ENCODE measurements at places on chromosomes 5 and 9.

- DNase-seq, result no peak
Observed at GRCh38 chr9:112065806-112066606, 109.1 kb downstream of the SUSD1 start.

DNA sequence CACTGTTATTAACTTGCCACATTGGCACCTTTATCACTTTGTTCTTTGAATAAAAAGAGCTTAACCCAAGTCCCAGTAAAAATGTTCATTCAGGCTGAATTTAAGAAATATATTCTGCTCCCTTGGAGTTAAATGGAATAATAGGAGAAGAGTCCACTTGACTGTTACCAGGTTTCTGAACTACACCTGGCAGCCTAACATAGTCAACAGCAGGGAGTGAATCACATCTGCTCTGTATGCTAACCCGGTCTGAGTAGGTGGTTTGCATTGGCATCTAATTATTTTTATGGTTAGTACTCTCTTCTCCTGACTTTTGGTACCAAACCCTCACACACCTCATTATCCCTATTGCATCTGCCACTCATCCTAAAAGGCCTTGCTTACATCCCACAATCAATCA is 86.7 kb downstream of the STK32A start:
- no peak for DNase-seq

GRCh38 chr5:91090995-91091394 is 292.1 kb downstream of the ARRDC3 start:
- DNase-seq, result no peak

GRCh38 chr9:116580853-116581252 is 106.3 kb upstream of the TRIM32 start:
- no peak for DNase-seq

DNA sequence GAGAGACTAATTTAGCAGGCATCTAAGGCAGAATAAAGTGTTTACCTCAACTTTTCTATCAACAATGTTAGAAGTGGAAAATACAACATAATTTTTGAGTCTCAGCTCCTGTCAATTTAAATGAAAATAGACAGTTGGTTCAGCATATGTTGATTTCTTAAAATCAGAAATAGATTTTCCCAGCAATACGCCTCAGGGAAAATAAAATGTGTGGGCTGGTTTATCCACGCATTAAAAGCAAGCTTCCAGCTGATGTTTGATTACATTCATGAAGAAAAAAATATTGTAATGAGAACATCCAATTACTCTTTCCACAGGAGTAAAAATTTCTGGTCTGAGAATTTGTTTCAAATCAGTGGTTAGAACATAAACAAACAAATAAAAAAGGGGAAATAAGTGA is 166.3 kb downstream of the PDE4D start:
- no peak for DNase-seq

DNA sequence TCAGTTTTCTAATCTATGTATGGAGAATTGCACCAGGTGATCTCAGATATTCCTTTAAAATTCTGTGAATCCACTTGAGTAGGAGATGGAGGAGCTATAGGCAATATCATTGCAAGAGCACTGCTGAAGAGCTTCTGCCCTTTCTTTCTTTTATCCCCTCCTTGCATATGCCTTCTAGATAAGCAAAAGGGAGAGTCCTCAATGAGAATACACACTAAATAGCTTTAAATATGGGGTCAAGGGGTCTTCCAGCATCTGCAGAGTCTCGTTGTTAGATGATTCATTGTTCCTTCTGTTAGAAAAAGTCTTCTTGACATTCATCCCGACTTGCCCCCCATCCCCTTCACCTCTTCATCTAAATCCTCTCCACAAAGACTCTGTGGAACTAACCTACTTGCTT is 156.1 kb downstream of the PIK3R1 start:
- no peak for DNase-seq

- DNase-seq, result no peak
Observed at GRCh38 chr9:5783982-5784381, 48.9 kb downstream of the ERMP1 start.

DNA sequence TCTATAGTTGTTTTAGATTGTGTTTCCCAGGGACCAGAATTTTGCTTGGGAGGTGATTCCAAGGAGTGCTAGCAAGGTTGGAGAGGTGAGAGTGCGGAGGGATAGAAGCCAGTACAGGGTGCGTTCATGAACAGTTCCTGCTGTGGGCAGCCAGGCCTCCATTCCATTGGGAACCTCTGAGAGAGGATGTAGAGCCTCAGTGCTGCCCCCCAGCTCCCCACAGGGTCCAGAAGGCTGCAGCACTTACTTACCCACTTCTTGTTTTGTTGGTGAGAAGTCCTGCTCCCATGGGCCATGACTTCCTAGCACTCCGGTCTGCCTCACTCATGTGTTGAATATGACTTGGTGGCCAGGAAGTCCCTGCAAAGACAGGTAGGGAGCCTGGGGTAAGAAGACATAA is 128.2 kb upstream of the GAS1 start:
- no peak for DNase-seq

GRCh38 chr9:129989740-129990139 is 53.2 kb downstream of the FNBP1 start:
- no peak for DNase-seq

DNA sequence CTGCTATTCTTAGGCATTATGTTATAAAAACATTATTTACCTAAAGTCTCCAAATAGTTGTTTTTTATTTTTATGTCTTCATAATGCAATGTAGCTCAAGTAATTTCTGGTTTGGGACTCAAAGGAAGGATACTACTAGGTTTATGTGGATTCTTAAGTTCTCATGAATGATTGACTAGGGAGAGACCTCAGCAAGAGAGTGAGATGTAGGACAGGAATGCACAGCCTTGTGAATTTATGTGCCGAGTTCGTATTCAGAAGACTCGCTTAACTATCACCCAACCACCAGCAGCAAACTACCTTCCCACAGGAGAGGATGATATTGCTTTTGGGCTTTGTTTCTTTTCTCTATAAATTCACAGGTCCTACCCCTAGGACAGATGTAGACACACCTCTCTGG is 282.9 kb downstream of the ARHGEF28 start:
- no peak for DNase-seq

GRCh38 chr5:4939042-4939781 is 200.9 kb upstream of the ADAMTS16 start:
- DNase-seq, result no peak

- no peak for DNase-seq
Observed at GRCh38 chr5:112915831-112916230, 6.2 kb downstream of the REEP5 start.

- DNase-seq, result no peak
Observed at GRCh38 chr9:5569409-5569808, 59.1 kb downstream of the PDCD1LG2 start.

- DNase-seq, result no peak
Observed at GRCh38 chr5:180823346-180823745, 20.7 kb upstream of the MGAT1 start.

- DNase-seq, result no peak
Observed at GRCh38 chr9:86434039-86434726, 80.0 kb upstream of the TUT7 start.

DNA sequence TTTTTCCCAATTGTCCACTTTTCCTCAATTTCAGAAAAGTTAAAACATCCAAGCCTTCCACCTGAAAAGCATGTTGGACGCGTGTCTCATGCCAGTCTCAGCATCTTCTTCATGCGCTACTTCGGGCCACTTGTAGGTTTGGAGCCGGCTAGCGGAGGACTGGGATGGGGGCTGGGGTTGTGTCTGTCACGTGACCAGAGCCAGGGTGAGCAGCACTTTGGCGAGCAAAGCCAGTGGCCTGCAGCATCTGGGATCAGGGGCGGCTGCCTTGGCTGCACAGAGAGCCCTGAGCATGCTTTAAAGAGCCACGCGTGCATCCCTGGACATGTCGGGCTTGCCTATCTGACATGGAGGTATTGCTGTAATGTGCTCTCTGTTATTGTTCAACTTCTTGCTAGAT is 41.2 kb downstream of the SLC6A3 start:
- DNase-seq, result no peak

DNA sequence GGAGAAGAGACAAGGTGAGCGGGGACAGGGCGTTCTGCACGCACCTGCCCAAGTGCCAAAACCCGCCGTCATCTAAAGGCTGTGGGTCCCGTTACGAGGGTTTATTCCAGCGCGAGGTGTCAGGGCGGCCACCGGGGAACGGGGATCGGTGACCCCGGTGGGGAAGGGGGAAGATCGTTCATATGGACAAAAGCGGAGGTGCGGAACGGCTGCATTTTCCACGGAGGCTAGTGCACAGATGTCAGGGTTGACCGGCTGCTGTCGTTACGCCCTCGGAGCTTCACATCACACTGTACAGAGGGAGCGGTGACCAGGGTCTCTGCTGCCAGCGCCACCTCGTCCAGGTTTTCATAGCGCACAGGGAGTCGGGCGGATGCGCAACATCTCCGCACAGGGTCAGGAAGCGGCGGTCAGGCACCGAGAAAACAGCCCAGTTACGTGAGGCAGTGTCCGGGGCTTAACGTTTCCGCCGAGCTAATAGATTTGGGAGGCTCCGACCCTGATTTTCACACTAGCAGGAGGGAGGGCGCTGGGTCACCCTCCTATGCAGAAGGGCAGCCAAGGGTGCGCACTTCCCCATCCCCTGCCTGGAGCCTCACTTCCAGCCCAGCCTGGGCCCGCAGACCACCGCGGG is 13.5 kb downstream of the BTNL9 start:
- no peak for DNase-seq

- DNase-seq, result no peak
Observed at GRCh38 chr9:89702401-89702800, 97.6 kb downstream of the GADD45G start.

- DNase-seq, result no peak
Observed at GRCh38 chr9:134060546-134060945, 7.3 kb downstream of the BRD3 start.

Data from stimulated activated CD4-positive, alpha-beta T cell treated with anti-CD3 and anti-CD28 coated beads, Interleukin-2, amount 100 ng/mL, for 24 hours (primary cell).